Substantia nigra (tissue), 51 donors: ENCODE measurements at places on chromosomes 3 and 15.
A peak's percentile ranks its signal among the peaks of the same experiment; 100 is the strongest.

DNA sequence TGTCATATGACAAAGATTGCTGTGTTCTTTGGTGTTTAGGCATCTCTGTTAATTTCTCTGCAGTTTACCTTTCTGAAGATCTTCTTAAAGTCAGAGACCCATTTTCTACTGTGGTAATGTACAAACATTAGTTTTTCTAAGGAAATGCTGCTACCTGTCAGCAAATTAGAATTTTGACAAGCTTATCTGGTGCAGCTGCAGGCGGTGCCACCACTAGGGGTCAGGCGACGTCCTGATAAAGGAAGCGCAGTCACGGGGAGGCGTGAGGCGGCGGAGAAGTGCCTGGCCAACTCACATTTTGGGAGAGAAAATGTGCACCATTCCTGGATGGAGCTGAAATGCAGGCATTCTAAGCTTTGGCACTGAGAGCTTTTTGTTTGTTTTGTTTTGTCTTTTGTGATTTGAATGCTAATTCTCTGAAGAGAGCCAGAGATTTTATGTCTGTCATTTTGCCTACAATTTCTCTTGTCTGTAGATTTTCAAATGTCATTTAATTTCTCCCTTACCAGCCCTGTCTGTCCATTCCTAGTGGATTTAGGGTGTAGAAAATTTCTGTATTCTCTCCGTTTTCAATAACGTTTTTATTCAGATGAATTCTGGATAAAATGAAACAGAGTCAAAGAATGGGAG, 24.9 kb upstream of the SIAH2 start:
- peak; percentile 76 for DNase-seq

DNA sequence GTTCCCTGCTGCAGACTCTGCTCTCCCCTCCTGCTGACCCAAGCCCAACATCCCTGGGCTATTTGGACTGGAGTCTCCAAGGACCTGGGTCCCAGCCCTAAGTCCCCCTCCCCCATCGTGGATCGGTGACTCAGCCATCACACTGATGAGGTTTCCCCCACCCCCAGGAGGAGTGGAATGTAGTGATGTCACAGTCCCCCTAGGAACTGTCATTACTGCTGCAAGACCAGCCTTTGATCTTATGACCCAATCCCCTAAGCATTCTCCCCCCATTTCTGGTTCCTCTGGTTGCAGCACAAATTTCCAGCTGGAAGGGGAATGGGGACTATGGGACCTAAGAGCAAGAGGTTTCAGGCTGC, 63.4 kb upstream of the CSPG4 start:
- DNase-seq = no peak

DNA sequence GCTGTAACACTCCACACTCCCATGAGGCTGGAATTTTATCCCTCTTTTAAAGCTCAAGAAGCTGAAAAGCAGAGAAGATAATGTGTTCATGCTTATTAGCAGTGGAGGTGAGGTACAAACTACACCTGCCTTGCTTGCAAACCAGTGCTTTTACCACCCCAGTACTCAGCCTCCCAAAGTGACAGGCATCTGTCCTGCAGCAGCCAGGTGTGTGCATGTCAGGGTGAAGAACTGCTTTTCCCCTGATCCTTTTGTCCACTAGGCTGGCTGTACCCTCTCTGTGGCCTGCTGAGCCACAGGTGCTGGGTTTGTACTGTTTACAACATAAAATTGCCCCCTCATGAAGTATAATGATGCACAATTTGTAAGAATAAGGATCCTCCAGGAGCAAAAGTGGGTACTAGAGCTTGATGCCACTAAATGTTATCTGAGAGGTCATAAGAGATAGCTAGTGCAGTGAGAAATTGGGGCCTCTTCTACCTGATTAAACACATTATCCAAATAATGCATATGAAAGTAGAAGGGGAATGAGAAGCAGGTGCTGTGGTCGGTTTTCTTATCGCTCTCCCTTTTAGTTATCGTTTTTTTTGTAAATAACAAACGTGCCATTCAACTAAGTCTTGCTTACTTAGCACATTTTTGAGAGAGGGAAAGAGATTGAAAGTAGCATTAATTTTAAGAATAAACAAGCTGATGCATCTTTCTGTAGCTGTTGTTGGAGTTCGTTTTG, 39.2 kb upstream of the GADL1 start:
- DNase-seq = no peak

- DNase-seq = no peak
Observed at GRCh38 chr3:20810555-20810954, 624.5 kb upstream of the SGO1 start.

GRCh38 chr3:13282986-13283876, 136.9 kb downstream of the NUP210 start:
- DNase-seq = no peak

- no peak for DNase-seq
Observed at GRCh38 chr3:185824051-185825005, 514 bp downstream of the IGF2BP2 start.
